Muscle of arm (tissue), 14 donors: ENCODE measurements at places on chromosomes 5 and 9. TPM values are rescaled to one million over a fixed set of nuclear protein-coding genes. Genes with fewer than 3 reads are reported as not detected.

Gene ABO
- 3.8 TPM for polyA plus RNA-seq

GRCh38 chr5:61993295-61993927 lies 312.6 kb upstream of the KIF2A start:
- peak; percentile 10 for DNase-seq

DNA sequence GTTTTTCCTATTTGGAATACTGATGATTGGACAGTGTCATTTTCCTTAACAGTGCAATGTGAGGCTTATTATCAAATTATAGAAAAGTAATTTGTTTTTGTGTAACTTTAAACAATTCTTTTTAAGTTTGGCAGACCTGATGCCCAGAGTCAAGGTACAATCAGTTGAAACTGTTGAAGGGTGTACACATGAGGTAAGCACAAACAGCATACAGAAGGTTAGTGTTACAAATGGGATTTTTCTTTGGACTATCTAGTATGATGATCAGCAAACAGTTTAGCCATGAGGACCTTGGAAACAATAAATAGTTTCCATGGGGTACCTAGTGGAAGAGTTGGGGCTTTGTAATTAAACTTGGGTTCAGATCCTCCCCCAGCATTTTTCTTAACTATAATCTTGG lies 16.2 kb downstream of the MTREX start:
- no peak for DNase-seq

Gene PCDHB6
- polyA plus RNA-seq: 1.9 TPM

DNA sequence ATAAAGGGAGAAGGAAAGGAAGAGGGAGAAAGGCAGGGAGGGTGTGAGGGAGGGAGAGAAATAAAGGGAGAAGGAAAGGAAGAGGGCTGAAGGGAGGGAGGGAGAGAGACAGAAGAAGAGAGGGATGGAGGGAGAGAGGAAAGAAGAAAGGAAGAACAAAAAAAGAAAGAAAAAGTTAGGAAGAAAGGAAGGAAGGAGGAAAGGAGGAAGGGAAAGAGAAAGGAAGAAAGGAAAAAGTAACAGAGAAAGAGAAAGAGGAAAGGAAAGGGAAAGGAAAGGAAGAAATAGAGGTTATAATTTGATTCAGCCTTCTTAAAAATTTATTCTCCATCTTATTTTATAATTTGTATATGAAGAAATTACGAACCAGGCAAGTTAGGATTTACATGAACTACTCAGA lies 836.6 kb upstream of the C9orf72 start:
- no peak for DNase-seq

DNA sequence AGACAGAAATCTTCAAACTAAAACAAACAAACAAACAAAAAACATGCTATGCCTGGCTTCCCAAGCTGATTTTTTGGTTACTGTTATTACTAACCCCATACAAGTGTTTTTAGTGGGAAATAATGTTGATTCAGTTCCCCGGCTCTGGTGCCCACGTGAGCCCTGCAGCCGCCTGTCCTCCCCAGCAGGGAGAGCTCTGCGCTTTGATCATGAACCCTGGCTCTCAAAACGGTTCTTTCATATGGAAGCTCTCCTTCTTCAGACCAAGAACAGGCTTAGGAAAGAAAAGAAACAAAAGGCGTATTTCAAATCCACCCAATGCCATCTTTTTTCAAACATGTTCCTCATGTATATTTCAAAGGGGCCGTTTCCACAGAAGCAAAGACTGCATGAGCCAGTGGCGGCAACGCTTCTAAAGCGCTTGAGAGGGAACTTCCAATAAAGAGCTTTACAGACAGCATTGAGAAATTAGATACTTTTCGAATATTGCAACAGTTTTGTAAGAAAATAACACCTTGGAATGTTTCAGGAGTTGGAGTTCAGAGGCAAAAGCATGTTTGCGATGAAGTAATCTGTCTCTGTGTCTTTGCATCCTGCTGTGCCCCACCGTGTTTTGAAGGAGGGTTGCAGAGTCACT lies 74.8 kb downstream of the ICE1 start:
- DNase-seq: peak; percentile 40

GRCh38 chr9:97604901-97605645 lies 28.1 kb downstream of the TSTD2 start:
- DNase-seq: no peak

Gene CETN3
- polyA plus RNA-seq: 38.8 TPM

Gene IFNA13
- polyA plus RNA-seq: not detected

Gene GOLGA1
- 13.3 TPM for polyA plus RNA-seq

Gene SLCO6A1
- 0.63 TPM for polyA plus RNA-seq

- no peak for DNase-seq
Observed at GRCh38 chr5:436641-436975, 6.4 kb upstream of the EXOC3 start.

Gene SLC36A2
- 0.51 TPM for polyA plus RNA-seq

- DNase-seq: no peak
Observed at GRCh38 chr9:103319979-103320378, 324.8 kb downstream of the CYLC2 start.

GRCh38 chr5:61303346-61303745 lies 28.7 kb upstream of the ZSWIM6 start:
- no peak for DNase-seq

Gene TMEM252
- polyA plus RNA-seq: 1.3 TPM

DNA sequence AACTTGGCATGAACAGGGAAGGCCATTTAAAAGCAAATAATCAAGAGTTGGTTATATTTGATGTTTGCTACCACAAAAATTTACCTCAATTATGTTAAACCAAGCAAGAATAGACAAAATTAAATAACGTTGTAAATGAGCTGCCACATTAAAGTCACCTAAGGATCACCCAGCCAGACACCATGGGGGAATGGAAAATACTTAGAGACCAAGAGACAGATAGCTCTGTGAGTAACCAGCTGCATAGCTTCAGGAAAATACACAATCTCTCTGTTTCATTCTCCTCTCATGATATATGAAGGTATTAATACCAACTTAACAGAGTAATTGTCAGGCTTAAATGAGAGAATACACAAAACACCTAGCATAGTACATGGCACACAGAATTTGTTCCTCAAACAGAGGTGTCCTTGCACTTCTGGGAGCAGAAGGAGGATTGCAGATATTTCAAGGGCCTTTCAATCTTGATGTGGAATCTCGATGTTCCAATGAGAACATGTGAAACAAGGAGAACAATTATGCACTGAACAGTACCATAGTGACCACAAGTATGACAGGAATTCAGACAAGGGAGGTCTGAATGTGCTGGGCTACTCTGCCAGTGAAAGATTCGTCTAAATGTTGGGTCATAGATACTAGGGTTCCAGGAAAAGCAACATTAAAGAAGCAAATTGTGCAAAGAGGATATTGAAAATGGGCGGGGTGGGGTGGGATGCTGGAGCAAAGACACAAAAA lies 18.6 kb downstream of the JAKMIP2 start:
- DNase-seq: no peak

GRCh38 chr5:449151-449550 lies 6.2 kb downstream of the EXOC3 start:
- DNase-seq: no peak

- DNase-seq: no peak
Observed at GRCh38 chr5:14674983-14675854, 10.7 kb downstream of the OTULIN start.

Gene TRIM36
- 3.6 TPM for polyA plus RNA-seq

- no peak for DNase-seq
Observed at GRCh38 chr5:108321341-108321740, 60.6 kb downstream of the FBXL17 start.

DNA sequence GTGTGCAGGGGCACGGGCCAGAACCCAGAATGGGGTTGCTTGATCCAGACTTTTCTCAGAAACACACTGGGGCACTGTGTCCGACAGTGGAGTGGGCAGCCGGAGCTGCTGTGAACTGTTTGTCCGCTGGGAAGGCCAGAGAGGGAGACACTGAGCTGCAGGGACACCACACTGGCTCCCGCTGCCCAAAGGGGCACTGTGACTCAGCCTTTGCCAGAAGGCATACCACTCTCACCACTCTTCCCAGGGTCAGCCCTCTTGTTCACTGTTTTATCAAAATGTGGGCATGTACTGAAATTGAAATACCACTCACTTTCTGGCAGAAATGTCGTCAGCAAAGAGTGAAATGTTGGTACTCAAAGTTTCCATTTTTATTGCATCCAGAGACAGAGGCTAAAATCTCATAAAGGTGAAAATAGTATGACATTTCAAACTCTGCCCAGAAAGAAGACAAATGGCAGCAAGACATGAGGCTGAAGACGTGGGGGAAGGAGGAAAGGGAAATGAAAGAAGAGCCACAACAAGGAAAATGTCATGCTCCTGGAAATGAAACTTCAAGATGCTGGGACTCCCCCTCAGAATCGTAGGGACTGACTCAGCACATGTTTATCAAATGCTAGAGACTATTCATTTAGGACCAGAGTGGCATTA lies 4.5 kb upstream of the IL7R start:
- DNase-seq: no peak

Gene ORM2
- 0.73 TPM for polyA plus RNA-seq

Gene SH3RF2
- 9.2 TPM for polyA plus RNA-seq

DNA sequence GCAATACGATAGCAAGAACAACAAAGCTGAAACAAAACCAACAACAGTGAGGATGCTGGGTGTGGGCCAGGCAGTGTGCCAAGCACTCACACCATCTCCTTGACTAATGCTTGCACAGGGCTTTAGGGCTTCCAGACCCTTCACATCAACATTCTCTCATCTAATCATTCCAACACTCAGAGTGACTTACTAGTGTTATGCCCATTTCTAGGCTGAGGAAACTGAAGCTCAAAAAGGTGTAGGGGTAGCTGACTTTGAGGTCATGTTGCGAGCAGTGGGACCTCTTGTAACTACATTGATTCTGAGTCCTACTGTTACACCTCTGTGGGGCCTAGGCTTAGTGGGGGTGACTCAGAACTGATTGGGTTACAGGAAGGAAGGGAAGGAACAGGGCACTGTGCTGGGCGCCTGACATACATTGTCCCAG lies 9.7 kb downstream of the ANGPTL2 start:
- DNase-seq: no peak

DNA sequence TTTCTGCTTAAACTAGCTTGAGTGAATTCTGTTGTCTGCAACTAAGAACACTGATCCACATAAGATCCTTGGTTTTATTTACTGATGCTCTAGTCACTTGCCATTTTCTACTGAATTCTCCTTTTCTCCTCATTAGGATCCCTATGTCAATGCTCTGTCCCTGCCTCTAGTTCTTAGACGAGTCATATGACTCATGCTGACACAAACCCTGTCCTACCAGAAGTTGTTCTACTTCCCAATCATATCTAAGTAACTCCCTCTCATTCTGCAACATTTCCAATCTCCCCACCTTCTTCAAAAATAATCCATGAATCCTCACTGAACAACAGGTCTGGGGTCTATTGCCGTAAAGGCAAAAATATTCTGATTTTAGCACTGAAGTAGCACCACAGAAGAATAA lies 47.1 kb upstream of the DMRT1 start:
- DNase-seq: no peak

DNA sequence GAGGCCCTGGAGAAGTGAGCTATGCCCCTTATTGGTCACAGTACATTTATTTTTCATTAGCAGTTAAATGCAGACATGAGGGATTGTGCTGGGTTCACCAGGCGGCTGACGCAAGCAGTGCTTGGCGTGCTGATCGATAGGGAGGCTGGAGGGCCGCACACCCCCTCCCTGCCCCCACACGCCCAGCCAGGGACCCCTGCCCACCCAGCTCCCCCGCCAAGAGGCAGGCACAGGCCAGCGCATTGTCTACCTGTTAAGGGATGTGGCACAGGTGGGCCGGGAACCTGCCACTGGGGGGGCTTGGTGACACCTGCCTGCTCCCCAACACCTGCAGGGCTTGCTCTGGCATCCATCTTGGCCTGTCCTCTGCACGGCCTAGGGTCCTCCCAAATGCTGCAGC lies 39.2 kb downstream of the HK3 start:
- no peak for DNase-seq

GRCh38 chr9:96412174-96412913 lies 5.8 kb downstream of the ZNF367 start:
- DNase-seq: no peak

Gene RNF224
- polyA plus RNA-seq: 0.98 TPM

Gene AJM1
- 2.7 TPM for polyA plus RNA-seq

DNA sequence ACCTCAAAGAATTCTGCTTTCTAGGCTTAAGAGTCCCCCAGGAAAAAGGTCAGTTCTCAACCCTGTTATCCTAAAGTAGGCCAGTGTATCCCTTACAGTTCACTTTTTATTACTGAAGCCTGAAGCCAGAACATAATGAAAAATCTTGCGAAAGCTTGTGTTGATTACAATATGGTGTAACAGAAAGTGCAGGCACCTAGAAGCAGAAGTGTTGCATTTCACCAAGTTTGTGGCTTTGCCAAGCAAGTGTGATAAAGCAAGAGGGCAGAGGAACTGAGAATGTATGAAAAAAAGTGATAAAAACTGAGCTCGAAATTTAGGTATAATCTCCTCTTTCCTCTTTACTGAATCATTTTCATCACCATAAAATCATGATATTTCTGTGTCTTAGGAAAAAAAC lies 26.2 kb downstream of the AGTPBP1 start:
- no peak for DNase-seq

DNA sequence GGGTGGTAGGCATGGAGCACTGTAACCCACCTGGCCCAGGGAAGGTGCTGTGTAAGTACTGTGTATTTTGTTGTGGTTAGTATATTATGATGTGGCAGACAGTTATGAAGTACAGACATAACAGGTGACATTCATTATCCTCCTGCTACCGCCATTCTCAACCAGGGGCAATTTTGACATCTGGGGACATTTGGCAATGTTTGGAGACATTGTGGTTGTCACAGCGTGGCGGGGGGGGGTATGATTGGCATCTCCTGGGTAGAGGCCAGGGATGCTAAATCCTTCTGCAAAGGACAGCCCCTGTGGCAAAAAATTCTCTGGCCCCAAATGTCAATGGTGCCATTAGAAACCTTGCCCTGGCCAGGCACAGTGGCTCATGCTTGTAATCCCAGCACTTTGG lies 9.8 kb upstream of the RPL26L1 start:
- DNase-seq: no peak
